NCI-H69 (cell line): ENCODE measurements at places on chromosomes 7 and 10.
A peak's percentile ranks its signal among the peaks of the same experiment; 100 is the strongest.

DNA sequence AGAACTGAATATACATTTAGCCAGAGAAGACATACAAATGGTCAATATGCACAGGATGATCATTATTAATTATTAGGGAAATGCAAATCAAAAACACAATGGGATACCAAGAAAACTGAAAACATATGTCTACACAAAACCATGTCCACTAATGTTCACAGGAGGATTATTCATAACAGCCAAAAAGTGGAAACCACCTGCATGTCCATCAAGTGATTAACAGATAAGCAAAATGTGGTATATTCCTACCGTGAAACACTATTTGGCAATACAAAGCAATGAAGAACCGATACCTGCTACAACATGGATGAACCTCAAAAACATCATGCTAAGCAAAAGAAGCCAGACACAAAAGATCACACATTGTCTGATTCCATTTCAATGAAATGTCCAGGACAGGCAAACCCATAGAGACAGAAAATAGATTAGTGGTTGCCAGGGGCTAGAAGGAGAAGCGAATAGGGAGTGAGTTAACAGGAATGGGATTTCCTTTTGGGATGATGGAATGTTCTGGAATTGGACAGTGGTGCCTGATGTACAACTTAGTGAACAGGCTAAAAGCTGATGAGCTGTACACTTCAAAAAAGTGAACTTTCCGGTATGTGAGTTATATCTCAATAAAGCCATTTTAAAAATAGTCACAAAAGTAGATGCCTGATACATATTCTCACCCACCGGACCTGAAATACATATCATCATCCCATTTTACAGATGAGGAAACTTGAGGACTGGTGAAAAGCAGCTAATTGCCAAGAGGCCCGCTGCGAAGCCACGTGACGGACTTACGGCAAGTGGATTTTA is 33.6 kb downstream of the HIPK2 start:
- DNase-seq, result no peak

DNA sequence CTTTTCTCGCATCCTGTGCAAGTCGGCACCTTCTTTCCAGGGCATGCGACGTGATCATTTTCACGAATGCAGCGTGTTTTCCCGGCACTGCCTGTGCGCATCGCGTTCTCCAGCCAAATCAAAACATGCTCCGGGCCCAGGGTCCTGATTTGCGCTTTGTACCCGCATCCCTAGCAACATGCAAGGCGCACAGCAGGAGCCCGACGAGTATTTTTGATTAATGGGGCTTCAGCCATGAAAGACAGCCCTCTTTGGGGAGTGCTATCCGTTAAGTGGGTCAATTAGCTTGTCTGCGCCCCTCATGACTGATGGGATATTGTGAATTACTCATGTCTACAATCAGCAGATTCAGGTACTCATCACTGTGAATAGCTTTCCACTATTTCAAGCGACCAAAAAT is 243.3 kb upstream of the RNF32 start:
- peak; percentile 14 for DNase-seq

- no peak for DNase-seq
Measured at GRCh38 chr10:29120216-29120615, 168.7 kb upstream of the LYZL1 start.

- DNase-seq, result no peak
Measured at GRCh38 chr7:75813084-75813483, 522 bp downstream of the CCL24 start.

DNA sequence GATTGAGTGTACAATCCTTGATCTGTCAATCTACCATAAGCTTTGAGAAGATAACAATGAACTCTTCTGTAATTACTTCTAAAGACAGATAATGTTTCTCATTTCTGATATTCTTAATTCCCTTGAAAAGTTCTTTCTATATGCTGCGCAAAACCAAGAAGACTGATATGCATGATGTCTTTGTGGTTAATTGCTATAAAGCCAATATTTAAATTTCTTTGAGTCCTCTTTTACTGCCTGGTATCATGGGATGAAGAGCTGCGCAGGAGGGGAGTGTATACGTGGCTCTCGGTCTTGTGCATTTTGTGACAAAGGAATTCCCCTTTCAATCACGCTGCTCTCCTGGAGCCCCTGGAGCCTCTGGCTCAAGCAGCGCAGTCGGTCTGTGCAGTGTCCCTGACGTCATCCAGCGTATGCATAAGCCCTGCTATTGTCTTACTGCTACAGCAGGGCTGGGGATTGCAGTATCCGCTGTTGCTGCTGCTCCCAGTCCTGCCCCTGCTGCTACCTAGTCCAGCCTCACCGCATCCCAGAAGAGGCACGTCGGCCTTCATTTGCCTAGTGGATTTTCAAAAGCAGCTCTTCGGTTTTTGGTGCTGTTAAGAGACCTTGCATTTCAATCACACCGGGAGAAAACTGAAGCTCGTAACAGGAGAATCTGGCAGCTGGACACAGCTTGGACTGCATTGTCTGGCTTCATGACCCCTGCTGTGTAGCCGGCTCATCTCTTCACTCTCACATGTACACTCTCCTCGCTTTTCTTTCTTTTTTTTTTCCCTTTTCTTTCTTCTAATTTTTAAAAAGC is 66.7 kb downstream of the ST7 start:
- DNase-seq, result peak; percentile 99

DNA sequence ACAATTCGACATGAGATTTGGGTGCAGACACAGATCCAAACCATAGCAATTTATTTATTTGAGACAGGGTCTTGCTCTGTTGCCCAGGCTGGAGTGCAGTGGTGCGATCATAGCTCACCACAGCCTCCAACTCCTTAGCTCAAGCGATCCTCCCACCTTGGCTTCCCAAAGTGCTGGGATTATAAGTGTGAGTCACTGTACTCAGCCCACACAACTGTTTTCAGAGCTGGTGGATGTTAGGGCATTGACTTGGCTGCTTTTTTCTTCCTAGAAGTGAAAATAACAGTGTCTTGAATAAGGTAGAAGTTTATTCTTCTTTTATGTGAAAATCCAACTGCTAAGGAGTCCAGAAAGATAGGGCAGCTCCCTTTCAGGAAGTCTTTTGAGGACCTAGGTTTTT is 132.1 kb downstream of the CCDC3 start:
- DNase-seq, result no peak

- DNase-seq, result no peak
Measured at GRCh38 chr10:43903451-43903850, 254.8 kb upstream of the ZNF32 start.

DNA sequence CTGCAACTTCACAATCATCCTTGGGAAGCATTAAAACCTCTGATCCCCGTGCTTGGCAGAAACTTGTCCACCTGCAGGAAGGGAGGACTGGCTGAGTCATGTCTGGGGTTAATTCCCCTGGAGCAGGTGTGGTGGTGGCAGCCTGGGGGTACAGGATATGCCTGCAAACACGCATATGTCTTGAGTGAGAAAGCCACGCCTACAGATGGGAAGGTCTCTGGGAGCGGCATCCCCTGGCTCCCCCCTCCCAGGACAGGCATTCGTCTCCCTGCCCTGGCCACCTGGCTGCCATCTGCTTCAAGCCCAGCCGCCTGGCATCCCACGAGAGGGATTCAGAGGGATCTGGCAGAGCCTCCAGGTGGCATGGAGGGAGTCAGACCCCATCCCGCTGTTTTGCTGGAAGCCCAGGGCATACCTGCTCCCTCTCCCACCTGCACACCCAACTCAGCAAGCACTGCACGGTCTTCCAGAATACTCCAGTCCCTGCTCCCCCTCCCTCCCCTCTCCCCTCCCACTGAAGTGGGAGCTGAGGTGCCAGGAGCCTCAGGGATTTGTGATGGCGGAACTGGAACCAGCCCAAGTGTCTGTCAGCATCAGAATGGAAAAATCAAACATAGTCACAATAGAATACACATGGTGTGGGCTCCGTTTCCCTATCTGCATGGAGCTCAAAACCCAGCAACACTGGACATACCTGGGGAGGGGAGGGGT is 61.0 kb downstream of the CAMK2B start:
- peak; percentile 99 for DNase-seq

DNA sequence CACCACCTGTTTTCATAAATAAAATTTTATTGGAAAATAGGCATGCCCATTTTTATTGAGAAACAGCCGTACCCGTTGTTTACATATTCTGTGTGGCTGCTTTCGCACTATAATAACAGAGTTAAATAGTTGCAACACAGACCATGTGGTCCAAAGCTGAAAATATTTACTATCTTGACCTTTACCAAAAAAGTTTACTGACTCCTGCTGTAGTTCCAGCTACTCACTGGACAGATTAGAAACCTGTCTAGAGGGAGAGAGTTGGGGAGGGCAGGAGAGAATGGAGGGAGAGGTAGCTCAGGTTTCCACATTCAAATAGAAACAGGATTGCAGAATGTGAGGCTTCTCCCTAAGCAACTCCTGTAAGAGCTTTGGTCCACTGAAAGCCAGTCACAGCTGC is 55.1 kb upstream of the GLCCI1 start:
- peak; percentile 32 for DNase-seq

GRCh38 chr10:35074266-35074665 is 15.9 kb downstream of the CUL2 start:
- DNase-seq, result no peak

DNA sequence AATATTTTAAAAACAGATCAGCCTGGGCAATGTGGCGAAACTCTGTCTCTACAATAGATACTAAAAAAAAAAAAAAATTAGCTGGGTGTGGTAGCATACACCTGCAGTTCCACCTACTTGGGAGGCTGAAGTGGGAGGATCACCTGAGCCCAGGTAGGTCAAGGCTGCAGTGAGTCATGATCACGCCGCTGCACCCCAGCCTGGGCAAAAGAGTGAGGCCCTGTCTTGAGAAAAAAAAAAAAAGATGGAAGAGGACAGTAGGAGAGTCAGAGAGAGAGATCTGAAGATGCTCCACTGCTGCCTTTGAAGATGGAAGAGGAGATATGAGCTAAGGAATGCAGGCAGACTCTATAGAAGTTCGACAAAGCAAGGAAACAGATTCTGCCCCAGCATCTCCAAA is 181.9 kb downstream of the CALN1 start:
- no peak for DNase-seq

- DNase-seq, result peak; percentile 71
Measured at GRCh38 chr7:94907811-94908322, 473 bp downstream of the PPP1R9A start.

GRCh38 chr7:29109358-29109757 is 37.0 kb downstream of the CPVL start:
- DNase-seq, result peak; percentile 59

DNA sequence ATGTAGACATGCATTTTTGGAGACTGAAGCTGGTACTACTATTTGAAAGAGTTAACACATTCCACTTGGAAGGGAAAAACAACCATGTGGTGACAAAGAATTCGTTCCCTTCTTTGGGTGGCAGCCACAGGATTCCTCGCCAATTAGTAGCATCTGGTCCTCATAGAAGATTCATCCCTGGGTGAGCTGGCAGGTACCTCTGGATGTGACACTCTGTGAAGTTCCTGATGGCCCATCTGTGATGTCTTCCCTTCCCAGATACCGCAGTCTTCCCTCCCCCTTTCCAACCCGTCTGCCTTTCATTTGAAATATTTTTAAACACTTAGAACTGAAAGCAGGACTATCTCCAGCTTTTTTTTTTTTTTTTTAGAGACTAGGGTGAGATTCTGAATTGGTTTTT is 569.5 kb downstream of the TYW1 start:
- no peak for DNase-seq

GRCh38 chr7:193481-194251 is 1.3 kb downstream of the FAM20C start:
- no peak for DNase-seq

DNA sequence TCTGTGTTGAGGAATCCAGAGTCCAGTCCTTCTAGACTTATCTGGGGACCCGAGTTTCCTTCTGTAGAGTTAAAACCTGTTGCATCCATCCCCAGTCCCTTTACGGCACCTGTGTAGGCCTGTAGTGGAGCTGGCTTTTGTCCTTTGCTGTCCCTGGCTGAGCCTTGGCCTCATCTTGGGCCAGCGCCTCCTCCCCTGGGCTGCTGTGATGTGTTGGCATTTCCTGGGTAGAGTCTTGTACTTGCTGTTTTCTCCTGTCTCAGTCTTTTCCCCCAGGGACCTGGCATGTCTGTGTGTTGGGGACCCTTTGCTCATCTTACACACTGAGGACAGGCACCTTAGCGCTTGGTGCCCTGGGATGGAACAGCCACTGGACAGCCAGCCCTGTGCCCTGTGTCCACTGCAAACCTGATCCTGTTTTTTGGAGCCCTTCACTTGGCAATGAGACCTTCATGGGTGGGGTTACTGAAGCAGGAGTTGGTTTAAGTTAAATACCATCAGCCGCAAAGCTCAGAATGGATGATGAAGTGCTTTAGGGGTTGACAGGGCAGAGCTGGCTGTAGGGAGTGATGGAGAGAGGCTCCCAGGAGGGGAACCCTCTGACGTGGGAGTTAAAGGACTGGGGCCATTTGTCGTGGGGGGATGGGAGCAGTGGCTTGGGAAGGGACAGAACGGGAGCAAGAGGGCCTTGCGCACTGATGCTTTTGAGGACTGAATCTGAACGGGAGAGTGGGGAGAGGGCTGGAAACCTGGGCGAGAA is 50.9 kb downstream of the CUX1 start:
- no peak for DNase-seq

GRCh38 chr10:113056030-113056429 is 106.0 kb downstream of the TCF7L2 start:
- no peak for DNase-seq

GRCh38 chr10:113960617-113961181 is 83.0 kb upstream of the ADRB1 start:
- DNase-seq, result peak; percentile 90

DNA sequence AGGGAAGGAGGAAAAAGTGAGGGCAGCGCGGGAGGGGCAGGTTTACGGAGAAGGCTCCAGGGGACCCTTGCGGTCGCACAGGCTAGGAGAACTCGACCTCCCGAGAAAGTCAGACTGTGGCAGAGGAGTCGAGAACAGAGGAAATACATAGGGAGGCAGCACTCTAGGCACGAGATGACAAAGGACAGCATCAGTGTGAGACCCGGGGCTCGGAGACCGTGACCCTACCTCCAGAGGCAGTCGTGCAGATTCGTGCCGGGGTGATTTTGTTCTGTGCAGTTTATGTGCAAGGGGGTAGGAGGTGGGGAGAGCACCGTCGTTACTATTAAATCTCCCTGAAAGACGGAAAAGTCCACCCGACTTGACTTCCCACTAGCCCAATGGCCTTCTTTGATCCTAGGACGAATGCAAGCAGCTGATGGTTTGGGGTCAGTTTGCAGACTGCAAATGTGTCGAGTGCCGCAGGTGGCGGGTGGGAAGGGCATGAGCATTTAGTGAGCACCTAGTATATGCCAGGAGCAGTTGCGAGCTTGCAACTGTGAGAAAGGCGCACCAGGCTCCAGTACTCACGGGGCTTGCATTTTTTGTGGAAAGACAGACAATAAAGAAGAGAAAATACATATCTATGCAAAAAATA is 674 bp upstream of the OSBPL3 start:
- DNase-seq, result peak; percentile 57

DNA sequence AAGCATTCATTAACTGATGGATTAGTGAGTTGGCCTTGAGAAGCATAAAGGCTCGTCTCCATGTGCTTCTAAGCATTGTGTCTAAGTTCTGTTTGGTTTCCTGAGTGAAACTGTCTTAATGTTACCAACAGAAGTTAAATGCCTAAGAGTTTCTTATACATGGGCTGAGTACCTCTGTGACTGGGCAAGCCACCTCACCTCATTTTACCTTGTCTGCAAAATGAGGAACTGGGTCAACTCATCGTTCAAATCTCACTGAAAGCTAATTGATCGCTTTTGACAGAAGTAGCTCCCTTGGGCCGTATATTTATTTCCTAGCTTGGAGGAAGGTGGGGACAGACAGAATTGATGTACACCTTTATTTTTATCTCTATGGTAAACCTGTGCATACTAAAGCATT is 88.9 kb downstream of the TCF7L2 start:
- no peak for DNase-seq
